Ascending aorta (tissue), 2 donors: ENCODE measurements at places on chromosomes 6 and 20.

GRCh38 chr6:56072856-56073255, 174.5 kb downstream of the COL21A1 start:
- peak overlapping the region; percentile 7 for H3K4me3 ChIP-seq
- H3K4me1 ChIP-seq: no peaks in the 10 kb centered on the region
- H3K36me3 ChIP-seq: peaks cover 3% of the 10 kb centered on the region
- H3K27ac ChIP-seq: peak overlapping the region; percentile 91

DNA sequence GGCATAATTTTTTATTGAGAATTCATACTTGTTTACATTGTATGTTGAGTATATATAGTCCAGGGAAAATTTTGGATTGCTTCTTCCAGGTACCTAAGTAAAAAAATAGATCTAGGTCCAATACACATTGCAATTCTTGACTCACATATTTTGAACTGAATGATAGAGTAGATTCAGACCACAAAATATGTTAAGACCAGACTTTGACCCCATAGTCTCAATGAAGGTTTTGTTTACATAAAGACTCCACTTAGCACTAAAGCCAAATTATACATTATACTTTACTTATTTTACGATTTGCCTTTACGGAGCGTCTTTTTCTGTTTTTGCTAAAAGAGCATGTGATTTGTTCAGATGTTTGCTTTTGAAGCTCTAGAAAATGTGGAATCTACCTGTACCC, 144.1 kb upstream of the PTCHD4 start:
- H3K27ac ChIP-seq: no peak overlapping the region
- DNase-seq: no peak
- H3K36me3 ChIP-seq: no peaks in the 10 kb centered on the region
- no peaks in the 10 kb centered on the region for H3K4me1 ChIP-seq

GRCh38 chr6:6901205-6901719, 206.5 kb upstream of the RREB1 start:
- no peaks in the 10 kb centered on the region for H3K36me3 ChIP-seq
- H3K4me1 ChIP-seq: no peaks in the 10 kb centered on the region
- no peak overlapping the region for H3K27ac ChIP-seq
- no peak overlapping the region for H3K4me3 ChIP-seq
- no peaks in the 10 kb centered on the region for H3K27me3 ChIP-seq

DNA sequence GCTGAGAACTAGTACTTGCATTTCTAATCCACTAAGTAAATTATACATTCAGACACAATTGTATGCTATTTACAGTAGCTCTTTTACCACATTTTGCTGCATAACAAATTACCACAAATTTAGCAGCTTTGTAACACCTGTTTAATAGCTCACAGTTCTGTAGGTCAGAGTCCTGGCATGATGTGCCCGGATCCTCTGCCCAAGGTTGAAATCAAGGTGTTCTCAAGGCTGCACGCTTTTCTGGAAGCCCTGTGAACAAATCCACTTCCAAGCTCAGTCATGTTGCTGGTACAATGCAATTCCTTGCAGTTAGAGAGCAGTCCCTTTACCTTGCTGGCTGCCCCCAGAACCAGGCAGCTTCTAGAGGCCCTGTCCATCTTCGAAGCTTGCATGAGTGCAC, 716.0 kb downstream of the HACE1 start:
- H3K36me3 ChIP-seq: no peaks in the 10 kb centered on the region
- H3K4me3 ChIP-seq: no peak overlapping the region
- no peak overlapping the region for H3K27ac ChIP-seq
- no peaks in the 10 kb centered on the region for H3K27me3 ChIP-seq
- DNase-seq: no peak

DNA sequence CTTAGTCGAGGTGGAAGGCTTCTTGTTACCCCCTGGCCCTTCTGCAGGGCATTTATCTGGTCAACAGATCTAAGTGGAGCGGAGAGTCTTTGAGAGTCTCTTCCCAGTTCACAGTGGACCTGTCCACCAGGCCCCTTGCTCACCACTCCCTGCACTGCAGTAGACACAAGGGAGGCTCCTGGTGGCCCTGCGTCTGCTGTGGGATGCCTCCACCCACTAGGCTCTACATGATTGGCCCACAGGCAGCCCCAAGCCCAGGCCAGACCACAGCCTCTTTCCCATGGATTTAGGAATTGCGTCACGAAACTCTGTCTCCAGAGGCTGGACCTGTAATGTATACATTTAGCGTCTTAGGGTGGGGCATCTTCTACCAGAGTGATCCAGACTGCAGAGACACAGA, 28.4 kb downstream of the TBC1D7 start:
- H3K4me3 ChIP-seq: no peak overlapping the region
- H3K4me1 ChIP-seq: peaks cover 14% of the 10 kb centered on the region
- no peaks in the 10 kb centered on the region for H3K27me3 ChIP-seq
- no peak overlapping the region for H3K27ac ChIP-seq
- no peaks in the 10 kb centered on the region for H3K36me3 ChIP-seq
- DNase-seq: no peak

- no peaks in the 10 kb centered on the region for H3K4me1 ChIP-seq
- no peak for DNase-seq
- H3K27me3 ChIP-seq: no peaks in the 10 kb centered on the region
- H3K4me3 ChIP-seq: no peak overlapping the region
- H3K27ac ChIP-seq: no peak overlapping the region
These were observed 57.5 kb upstream of the SLC4A11 start for GRCh38 chr20:3296261-3297078.
